CD4-positive, alpha-beta memory T cell (primary cell): ENCODE measurements at places on chromosomes 2 and 18. TPM values are rescaled to one million over a fixed set of nuclear protein-coding genes. Genes with fewer than 3 reads are reported as not detected.
A peak's percentile ranks its signal among the peaks of the same experiment; 100 is the strongest.

- peaks cover 7% of the 10 kb centered on the region for H3K4me1 ChIP-seq
- H3K36me3 ChIP-seq, result no peaks in the 10 kb centered on the region
- H3K27ac ChIP-seq, result no peak overlapping the region
- DNase-seq, result no peak
Measured at GRCh38 chr2:45614330-45614729, 3.3 kb upstream of the SRBD1 start.

TXNDC2 gene
- total RNA-seq, result not detected

GRCh38 chr2:161604901-161605300 lies 19.3 kb upstream of the SLC4A10 start:
- H3K27me3 ChIP-seq, result no peaks in the 10 kb centered on the region
- H3K27ac ChIP-seq, result no peak overlapping the region
- H3K4me3 ChIP-seq, result no peak overlapping the region
- DNase-seq, result no peak

DNA sequence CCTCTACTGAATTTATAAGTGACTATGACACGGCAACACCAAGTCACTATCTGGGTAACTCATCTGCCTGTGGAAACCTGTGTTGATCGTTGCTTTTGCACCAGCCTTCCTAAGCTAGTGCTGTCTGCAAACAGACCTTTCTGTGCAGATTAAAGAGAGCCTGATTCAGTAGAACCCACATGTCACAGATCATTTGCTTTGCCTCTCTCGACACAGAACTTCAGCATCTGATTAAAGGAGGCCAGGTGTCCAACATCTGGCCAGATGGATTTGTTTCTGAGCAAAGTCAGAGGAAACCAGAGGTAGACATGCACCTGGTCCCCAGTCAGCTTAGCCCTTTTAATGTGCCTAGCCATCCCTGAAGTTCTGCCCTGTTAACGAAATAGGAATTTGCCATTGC lies 15.0 kb upstream of the TTR start:
- DNase-seq, result no peak
- no peak overlapping the region for H3K27ac ChIP-seq
- H3K36me3 ChIP-seq, result no peaks in the 10 kb centered on the region
- no peak overlapping the region for H3K4me3 ChIP-seq

RTKN gene
- total RNA-seq, result not detected

GRCh38 chr2:48207851-48208250 lies 301.6 kb upstream of the FBXO11 start:
- no peak for DNase-seq
- H3K4me3 ChIP-seq, result no peak overlapping the region
- H3K4me1 ChIP-seq, result no peaks in the 10 kb centered on the region
- no peaks in the 10 kb centered on the region for H3K27me3 ChIP-seq
- no peaks in the 10 kb centered on the region for H3K36me3 ChIP-seq

DNA sequence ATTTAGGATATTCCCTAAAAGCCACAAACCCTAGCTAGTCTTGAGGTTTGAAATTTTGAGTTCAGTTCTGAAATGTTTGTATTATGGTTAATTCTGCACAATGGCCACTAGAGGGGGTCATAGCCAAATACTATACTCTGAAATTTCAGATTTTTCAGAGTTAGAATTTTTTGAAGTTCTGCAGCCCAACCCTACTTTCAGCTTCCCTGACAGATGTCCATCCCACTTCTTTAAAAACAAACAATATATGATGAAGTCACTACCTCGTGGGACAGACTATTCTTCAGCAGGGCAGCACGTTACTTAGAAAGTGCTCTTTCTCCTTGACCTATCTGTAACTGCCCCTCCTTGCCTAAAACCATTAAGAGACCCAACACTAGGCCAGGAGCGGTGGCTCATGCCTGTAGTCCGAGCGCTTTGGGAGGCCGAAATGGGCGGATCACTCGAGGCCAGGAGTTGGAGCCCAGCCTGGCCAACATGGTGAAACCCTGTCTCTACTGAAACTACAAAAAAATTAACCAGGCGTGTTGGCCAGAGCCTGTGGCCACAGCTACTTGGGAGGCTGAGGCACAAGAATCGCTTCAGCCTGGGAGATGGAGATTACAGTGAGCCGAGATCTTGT lies 48.2 kb upstream of the PAPOLG start:
- DNase-seq, result peak; percentile 31
- H3K27me3 ChIP-seq, result no peaks in the 10 kb centered on the region
- H3K36me3 ChIP-seq, result no peaks in the 10 kb centered on the region

DNA sequence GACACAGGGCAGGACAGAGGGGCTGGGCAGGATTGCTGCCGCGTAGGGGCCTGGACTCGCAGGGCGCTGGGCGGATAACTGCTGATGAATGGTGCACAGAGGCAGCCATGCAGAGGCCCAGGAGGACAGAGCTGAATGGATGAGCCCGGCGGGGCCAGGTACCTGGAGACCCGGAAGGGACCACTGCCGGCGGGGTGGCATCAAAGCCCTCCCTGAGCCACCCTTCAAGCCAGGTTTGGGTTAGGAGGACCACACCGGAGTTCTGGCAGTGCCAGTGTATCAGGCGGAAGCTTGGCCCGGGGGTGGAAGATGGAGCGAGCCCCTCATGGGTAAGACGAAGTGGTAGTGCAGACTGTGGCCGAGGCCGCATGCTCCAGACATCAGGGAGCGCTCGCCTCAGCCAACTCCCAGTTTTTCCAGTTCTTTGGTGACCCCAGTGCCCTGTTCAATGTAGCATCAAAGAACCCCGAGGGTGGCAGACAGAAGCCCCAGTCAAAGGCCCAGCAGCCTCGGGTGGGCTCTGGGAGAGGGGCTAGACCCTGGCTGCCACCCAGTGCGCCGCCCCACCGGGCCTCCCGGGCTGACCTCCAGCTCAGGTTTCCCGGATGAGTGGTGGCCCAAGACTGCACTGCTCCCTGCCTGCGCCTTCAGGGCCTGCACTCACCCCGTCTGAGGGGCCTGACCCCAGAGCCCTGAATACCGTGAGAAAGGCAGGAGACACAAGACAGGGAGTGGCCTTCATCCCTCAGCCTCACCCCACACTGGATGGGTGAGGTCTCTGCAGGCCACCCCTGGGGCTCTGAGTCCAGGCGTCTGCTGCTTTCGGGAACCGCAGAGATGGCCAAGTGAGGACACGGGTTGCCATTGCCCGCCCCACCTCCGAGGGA lies 50.9 kb downstream of the ACAA2 start:
- no peaks in the 10 kb centered on the region for H3K4me1 ChIP-seq
- no peak overlapping the region for H3K4me3 ChIP-seq
- no peak for DNase-seq
- H3K36me3 ChIP-seq, result no peaks in the 10 kb centered on the region

- no peaks in the 10 kb centered on the region for H3K36me3 ChIP-seq
- no peak for DNase-seq
- no peaks in the 10 kb centered on the region for H3K27me3 ChIP-seq
- no peak overlapping the region for H3K4me3 ChIP-seq
Measured at GRCh38 chr2:71101656-71102055, 28.4 kb downstream of the MCEE start.

- DNase-seq, result peak; percentile 40
- H3K27me3 ChIP-seq, result no peaks in the 10 kb centered on the region
- peaks cover 40% of the 10 kb centered on the region for H3K4me1 ChIP-seq
- no peak overlapping the region for H3K27ac ChIP-seq
- H3K36me3 ChIP-seq, result no peaks in the 10 kb centered on the region
Measured at GRCh38 chr2:207135340-207135739, 30.4 kb downstream of the KLF7 start.

NXPH2 gene
- total RNA-seq, result not detected

DNA sequence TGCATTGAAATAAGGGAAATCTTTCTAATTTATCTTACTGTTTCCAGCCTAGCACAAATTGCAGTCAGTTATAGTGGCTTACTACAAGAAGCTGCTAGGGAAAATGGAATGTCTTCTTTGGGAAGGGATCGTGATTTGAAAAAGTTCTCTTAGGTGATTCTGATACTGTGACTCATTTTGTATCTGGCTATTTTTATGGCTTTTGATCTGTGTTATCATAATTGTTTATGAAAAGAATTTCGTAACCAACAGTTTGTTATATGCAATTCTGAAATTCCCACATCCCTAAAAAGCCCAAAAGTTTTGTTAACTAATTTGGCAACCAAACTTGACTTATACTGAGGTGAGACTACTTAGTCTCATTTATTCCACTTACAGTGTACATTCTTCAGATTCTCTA lies 12.4 kb downstream of the PTPN4 start:
- DNase-seq, result no peak
- peaks cover 60% of the 10 kb centered on the region for H3K4me1 ChIP-seq
- H3K4me3 ChIP-seq, result no peak overlapping the region
- no peak overlapping the region for H3K27ac ChIP-seq
- no peaks in the 10 kb centered on the region for H3K36me3 ChIP-seq
- no peaks in the 10 kb centered on the region for H3K27me3 ChIP-seq

ACKR3 gene
- 4.2 TPM for total RNA-seq

DNA sequence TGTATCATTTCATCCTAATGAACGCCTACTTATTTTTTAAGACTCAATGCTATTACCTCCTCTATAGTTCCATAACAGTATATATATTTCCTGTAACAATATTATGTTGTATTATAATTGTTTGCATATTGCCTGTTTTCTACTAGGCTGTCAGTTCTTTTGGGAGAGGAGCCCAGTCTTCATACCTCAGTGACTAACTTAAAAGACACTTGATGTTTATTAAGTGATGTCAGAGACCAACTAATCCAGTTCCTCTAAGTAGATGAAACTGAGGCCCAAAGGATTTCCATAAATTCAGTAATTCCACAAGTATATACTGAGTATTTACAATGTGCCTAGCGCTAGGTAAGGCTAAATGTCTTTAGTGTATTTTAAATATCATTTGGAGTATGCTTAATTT lies 48.9 kb upstream of the AAK1 start:
- H3K36me3 ChIP-seq, result no peaks in the 10 kb centered on the region
- DNase-seq, result no peak
- H3K27me3 ChIP-seq, result no peaks in the 10 kb centered on the region

- no peaks in the 10 kb centered on the region for H3K36me3 ChIP-seq
- H3K27ac ChIP-seq, result no peak overlapping the region
- no peak for DNase-seq
- no peak overlapping the region for H3K4me3 ChIP-seq
- peaks cover 89% of the 10 kb centered on the region for H3K4me1 ChIP-seq
Measured at GRCh38 chr2:101733257-101733993, 35.9 kb downstream of the MAP4K4 start.

DNA sequence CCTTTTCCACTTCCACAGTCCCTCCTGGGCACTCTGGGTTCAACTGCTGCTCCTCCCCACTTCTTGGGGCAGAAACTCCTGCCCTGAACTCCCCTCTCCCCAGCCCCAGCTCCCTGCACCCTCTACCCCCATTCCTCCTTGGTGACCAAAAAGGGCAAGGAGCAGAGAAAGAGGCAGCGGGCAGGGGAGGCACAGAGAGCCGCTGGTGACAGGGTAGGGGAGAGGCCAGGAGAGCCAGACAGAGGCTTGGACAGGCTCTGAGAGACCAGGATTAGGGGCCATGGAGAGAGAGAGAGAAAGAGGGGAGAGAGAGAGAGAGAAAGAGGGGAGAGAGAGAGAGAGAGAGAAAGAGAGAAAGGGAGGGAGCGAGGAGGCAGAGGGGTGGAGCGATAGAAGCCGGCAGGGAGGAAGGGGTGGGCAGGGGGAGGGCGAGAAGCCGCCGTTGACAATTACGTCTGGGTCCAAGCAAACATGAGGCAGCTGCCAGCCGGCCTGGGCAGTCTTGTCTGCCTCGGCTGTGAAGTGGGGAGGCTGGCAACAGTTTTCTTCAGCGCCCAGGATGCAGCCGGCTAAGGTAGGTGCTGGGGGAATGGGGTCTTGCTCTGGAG lies at the start of gene KCNIP3:
Gene KCNIP3, plus strand, starts transcription at position 468 of the 608 bp plus-strand sequence. Its CDS starts 92 bp downstream, at position 560.
- no peak within 1 kb of the TSS for H3K4me3 ChIP-seq
- no peak for DNase-seq
- H3K27ac ChIP-seq, result no peak within 1 kb of the TSS
- H3K36me3 ChIP-seq, result no peaks in the 10 kb centered on the region
- no peaks in the 10 kb centered on the region for H3K27me3 ChIP-seq
- no peaks in the 10 kb centered on the region for H3K4me1 ChIP-seq

DNA sequence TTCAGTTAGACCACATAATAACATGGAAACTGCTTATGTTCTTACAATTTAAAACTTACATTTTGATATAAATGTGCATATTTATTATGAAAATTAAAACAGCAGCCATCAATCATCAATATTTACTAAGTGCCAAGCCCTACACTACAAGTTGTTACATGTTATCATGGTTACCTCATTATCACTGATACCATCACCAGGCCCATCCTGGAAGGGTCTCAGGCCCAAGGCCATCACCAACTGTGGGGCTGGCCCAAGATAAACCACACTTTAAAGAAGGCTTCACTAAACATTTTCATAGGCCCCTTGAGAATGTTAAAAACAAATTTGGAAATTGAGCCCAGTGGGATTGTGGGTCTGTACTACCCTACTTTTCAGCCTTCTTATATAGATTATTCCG lies 6.4 kb downstream of the ITSN2 start:
- H3K27me3 ChIP-seq, result no peaks in the 10 kb centered on the region
- no peak for DNase-seq
- peaks cover 82% of the 10 kb centered on the region for H3K4me1 ChIP-seq
- no peaks in the 10 kb centered on the region for H3K36me3 ChIP-seq
- no peak overlapping the region for H3K4me3 ChIP-seq

- DNase-seq, result no peak
- no peaks in the 10 kb centered on the region for H3K36me3 ChIP-seq
- no peaks in the 10 kb centered on the region for H3K27me3 ChIP-seq
Measured at GRCh38 chr18:60676815-60677214, 304.2 kb upstream of the MC4R start.

DNA sequence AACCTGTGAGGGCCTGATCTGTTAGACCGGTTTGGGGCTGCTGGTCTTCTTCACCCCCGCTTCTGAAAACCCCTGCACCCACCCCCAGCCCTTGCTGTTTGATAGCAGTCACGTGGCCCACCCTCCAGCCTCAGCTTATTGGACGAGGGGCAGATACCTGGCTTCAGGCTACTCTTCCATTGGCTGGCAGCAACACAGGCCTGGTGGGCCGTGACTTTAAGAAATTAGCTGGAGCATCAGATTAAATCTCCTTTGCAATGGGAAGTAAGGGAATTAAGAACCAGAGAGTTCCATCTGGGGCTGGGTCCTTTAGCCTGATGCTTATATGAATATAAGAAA lies 107.3 kb downstream of the KLHL29 start:
- no peaks in the 10 kb centered on the region for H3K27me3 ChIP-seq
- no peak for DNase-seq
- no peaks in the 10 kb centered on the region for H3K36me3 ChIP-seq
- H3K4me1 ChIP-seq, result peaks cover 26% of the 10 kb centered on the region

DNA sequence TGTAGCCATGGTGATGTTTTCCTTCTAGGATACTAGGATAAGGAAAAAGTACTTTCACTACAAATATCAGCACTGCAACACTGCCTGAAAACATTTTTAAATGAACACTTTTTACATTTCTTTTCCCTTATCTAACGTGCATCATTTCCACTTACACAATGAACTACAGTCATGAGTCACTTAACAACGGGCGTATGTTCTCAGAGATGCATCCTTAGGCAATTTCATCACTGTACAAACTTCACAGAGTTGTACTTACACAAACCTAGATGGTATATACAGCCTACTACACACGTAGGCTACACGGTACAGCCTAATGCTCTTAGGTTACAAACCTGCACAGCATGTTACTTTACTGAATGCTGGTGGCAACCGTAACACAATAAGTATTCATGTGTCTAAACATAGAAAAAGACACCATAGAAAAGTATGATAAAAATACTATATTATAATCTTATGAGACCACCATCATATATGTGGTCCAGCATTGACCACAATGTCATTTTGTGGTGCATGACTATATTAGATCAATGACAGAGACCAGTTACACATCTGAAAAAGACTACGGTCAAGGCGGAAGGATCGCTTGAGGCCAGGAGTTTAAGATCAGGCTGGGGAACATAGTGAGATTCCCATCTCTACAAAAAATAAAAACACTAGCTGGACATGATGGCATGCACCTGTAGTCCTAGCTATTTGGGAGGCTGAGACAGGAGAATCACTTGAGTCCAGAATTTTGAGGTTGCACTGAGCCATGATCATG lies 39.8 kb downstream of the WDR33 start:
- H3K4me3 ChIP-seq, result no peak overlapping the region
- no peak for DNase-seq
- no peak overlapping the region for H3K27ac ChIP-seq
- no peaks in the 10 kb centered on the region for H3K27me3 ChIP-seq

STARD7 gene
- 92.9 TPM for total RNA-seq
